SJSA1 (cell line): ENCODE measurements at places on chromosomes 11 and 22. TPM values are rescaled to one million over a fixed set of nuclear protein-coding genes. Genes with fewer than 3 reads are reported as not detected.

GRCh38 chr11:94705891-94706615 is 62.1 kb upstream of the AMOTL1 start:
- DNase-seq, result no peak

The MRGPRX4 gene
- not detected in 2 replicates for total RNA-seq

- DNase-seq, result no peak
These were observed 27.9 kb downstream of the GUCY1A2 start for GRCh38 chr11:106990331-106990730.

The NADSYN1 gene
- total RNA-seq, result 21.8 and 26.1 TPM in 2 replicates

The HSD17B12 gene
- total RNA-seq, result 76.9 and 96.9 TPM in 2 replicates

The UEVLD gene
- 14.9 and 22.0 TPM in 2 replicates for total RNA-seq

The C11orf24 gene
- 74.3 and 81.7 TPM in 2 replicates for total RNA-seq

The CYP2D6 gene
- total RNA-seq, result 0.05 TPM in 1 of 2 replicates, not detected in the other

DNA sequence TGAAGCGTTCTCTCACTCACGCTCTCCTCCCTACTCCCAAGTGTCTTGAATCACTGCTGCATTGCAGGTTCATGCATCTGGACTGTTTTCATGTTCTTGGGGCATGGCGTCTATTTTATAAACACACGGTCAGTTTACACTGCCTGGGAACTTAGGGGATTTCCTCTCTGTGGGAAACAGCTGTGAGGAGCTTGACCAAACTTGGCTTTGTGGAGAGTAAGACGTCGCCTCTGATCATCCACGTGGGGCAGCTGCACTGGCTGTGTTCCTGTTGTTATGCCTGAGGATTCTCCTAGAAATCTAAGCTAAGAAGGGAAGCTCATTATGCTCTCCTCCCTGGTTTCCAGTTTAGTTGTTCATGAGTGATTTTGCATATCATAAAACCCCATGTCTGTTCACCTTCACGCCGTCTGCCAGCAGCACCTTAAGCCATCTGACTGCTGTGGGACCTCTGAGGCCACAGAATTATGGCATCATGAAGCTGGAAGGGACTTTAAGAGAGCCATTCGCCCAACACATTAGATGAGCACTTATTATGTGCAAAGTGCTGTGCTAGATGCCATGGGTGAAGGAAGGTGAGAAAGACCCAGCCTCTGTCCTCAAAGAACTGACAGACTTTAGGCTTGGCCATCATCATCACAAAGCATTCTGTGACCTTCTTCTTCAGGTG is 38.8 kb upstream of the POU2AF1 start:
- DNase-seq, result peak; percentile 60

DNA sequence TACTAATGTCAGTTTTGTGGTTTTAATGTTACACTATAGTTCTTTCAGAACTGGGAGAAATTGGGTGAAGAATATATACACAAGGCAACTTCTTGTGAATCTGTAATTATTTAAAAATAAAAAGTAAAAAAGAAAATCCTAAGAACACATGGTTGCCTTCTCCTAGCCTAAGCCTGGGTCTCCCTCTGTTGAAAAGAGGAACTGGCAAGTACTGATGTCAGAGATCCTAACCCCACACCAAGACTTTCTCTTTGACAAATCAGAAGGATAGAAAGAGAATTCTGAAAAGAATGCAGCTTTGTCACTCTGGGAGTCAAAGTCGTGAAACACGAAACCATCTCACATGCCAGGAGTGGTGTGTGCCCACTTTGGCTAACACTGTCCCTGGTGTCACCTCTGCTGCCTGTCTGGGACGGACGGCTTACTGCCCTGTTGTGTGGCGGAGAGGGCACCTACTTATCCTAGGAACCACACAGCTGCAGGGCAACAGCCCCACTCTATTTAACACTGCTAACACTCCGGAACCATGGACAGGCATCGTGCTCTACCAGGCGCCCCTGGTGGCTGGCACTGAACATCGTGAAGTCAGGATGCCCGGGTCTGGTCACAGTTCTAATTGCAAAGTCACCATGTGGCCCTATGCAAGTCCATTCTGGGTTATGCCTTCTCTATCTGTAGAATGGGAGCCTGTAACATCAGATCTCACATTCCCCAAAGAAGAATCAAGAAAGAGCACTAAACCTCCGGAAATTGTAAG is 108.7 kb upstream of the CD82 start:
- no peak for DNase-seq

The CHRM1 gene
- total RNA-seq, result not detected in 2 replicates

DNA sequence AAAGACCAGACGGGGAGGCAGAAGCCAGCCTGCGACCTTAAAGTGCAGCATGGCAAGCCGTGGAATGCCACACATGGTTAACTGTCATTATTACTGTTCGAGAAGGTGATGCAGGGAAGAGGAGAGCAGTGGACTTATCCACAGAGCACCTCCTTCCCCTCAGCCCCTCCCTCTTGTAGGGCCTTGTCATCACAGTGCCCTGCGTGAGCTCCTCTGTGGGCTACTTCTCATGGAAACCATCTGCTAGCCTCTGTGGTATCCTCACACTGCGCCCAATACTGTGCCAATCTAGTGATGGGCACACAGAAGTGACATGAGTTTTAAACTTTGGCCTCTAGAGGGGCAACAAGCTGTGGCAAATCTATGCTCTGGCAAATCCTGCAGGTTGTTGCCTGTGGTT is 18.2 kb upstream of the CCDC134 start:
- DNase-seq, result no peak

DNA sequence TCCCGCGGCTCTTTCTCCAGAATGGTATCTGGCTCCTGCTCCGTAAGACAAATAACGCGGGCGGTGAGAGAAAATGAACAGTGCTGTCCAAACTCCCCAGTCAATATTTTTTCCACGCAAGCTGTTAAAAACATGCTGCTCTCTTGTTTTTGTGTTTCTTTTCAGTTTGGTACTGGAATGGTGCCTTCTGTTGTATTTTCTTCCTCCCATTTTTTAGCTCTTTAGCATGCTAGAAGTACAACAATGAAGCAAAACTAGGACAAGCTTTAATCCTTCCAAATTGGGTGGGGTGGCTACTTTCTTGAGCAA is 599 bp upstream of the PPP2R1B start:
- DNase-seq, result no peak

- DNase-seq, result no peak
These were observed 394.2 kb upstream of the CCDC90B start for GRCh38 chr11:83680321-83680720.

DNA sequence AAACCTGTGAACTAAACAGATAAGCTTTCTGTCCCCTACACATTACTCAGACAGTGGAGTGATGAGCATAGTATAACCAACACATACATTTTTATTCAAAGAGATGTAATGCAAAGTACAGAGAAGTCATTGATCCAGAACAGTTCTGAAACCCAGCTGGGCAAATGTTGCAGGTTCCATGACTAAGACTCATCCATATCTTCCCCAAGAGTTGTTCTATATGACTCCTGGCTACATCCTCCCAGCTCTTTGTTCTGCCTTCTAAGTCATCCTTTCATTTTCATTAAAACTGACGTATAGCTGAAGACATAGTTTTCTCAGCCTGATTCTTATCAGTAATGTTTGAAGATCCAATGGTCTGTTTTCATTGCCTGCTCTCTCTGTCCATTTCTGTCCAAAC is 47.3 kb downstream of the PLAAT5 start:
- DNase-seq, result no peak

DNA sequence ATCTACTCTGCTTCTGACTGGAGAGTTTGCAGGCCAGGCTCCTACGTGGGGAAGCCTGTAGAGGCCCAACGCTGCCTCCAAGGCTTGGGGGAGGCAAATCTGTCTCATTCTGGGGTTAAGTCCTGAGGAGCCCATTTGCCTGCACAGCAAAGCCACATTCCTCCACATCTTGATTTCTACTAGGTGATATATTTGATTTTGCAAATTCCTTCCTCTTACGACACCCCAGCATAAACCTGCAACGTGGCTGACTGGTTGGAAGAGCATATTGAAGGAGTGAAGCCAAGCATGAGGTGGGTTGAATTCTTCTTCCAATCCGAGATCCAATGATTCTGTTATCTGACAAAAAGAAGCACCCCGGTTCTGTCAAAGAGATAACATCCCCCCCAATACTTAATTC is 87.1 kb downstream of the FBXO7 start:
- no peak for DNase-seq

GRCh38 chr11:32002311-32002710 is 88.6 kb upstream of the RCN1 start:
- no peak for DNase-seq

The AKIP1 gene
- total RNA-seq, result 24.8 and 37.9 TPM in 2 replicates

GRCh38 chr11:61903845-61904244 is 12.5 kb upstream of the FADS3 start:
- DNase-seq, result no peak

The MFNG gene
- not detected in 2 replicates for total RNA-seq

GRCh38 chr22:44532552-44532951 is 34.5 kb upstream of the RTL6 start:
- DNase-seq, result no peak

DNA sequence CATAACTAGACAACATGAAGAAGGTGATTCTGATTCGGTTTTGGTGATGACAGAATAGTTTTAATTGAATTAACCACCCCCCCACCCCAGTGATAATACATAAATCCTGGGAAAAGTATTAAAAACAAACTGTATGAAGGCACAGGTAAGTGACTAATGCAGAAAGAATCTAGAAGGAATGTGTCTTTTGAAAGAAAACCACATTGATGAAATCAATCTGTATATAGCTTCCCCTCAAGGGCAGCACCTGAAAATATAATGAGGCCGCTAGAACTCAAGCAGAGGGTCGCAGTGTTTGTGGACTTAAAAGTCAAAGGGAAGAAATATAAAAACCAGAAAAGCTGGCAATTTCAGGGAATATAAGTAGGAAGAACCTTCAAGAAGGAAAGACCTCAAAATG is 580.5 kb upstream of the CHORDC1 start:
- no peak for DNase-seq

The CST6 gene
- total RNA-seq, result not detected in 2 replicates

DNA sequence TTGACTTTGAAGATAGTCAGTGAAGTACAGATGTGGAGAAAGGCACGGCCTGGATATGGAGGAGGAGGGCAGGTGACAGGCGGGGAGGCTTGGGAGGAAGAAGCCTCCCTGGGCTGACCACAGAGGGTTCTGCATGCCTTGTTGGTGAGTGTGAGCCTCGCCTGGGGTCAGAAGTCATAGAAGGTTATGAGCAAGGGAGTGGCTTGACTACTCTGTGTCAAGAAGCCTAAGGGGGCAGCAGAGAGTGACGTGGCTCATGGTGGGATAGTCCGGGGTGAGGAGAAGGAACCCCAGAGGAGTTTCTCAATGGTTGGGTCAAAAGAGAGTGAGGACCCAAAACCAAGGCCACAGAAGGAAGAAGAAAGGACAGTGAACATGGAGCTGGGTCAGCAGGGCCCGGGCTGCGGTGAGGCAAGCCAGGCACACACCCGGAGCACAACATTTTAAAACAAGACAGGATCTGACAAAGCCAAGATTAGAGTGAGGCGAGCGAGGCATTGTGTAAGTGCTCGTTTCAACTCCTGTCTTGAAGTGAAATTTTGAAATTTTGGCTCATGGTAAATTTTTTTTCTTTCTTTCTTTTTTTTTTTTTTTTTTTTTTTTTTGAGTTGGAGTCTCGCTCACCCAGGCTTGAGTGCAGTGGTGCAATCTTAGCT is 31.9 kb downstream of the PDGFB start:
- DNase-seq, result peak; percentile 46

GRCh38 chr11:79437278-79437980 is 3.4 kb downstream of the TENM4 start:
- DNase-seq, result no peak

- peak; percentile 59 for DNase-seq
These were observed 3.8 kb downstream of the FJX1 start for GRCh38 chr11:35622070-35622469.

The MYOD1 gene
- total RNA-seq, result not detected in 2 replicates

DNA sequence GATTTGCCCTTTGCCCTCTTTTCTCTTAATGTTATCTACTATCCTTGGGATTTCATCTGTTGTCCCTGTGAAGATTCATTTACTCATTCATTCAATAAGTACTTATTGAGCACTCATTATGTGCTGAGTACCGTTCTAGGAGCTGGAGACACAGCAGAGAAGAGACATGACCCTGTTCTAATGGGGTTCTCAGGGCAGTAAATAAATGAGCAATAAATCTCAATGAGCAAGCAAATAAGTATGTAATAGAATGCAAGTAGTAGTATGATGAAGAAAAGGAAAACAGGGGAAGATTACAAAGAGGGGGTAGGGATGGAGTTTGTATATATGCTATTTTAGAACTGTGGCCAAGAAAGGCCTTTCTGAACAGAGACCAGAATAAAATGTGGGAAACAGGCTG is 34.2 kb upstream of the NRIP3 start:
- DNase-seq, result no peak

The CD3D gene
- not detected in 2 replicates for total RNA-seq

The ZBED5 gene
- total RNA-seq, result 22.7 and 29.5 TPM in 2 replicates

DNA sequence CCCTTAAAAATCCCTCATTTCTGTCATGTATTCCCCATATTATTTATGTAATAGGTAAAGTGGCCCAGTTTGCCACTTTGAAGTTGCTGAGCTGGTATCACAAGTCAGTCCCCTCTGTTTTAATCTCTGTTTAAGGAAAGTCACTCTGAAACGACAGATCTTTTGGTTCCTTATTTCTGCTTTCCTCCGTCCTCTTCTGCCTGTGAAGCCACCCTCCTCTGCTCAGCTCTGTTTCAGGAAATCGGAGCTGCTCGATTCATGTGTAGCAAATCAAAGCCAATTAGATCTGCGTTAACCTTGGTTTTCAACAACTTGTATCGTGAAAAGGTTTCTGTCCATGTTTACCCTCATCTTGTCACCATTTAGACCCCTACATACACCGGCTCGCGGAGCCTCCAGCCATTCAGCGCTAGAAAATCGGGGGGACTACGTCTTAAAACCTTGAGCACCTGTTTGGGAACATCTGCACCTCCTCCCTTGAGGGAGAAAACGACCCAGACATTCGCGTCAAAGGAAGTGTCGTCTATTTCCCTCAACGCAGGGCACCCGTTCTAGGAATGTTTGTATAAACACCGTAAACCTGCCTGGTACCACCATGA is 576 bp upstream of the SC5D start:
- DNase-seq, result no peak

GRCh38 chr11:208181-208916 is 841 bp downstream of the RIC8A start:
- peak; percentile 78 for DNase-seq

DNA sequence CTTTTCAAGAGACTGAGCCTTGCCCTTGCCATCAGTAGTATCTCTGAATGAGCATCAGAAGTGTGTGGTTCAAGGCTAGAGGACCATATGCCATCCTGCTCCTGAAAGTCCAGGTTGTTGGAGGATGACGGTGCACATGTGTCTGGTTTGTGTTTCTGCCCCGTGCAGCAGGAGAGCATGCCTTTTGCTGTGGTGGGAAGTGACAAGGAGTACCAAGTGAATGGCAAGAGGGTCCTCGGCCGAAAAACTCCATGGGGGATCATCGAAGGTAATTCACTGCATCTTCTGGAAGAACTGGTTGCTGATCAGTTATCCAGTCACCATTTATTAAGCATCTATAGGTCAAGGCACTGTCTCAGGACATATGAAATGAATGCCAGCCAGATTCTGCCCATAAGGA is 6.1 kb upstream of the WBP2NL start:
- no peak for DNase-seq
